ENCODE measurements at places on chromosomes 16 and 17.
A peak's percentile ranks its signal among the peaks of the same experiment; 100 is the strongest.

- no peak for DNase-seq
Measured at GRCh38 chr17:35537601-35538141, at the start of gene SLFN12L. Gene SLFN12L, minus strand, starts transcription at chr17:35537678. Its CDS starts 15,314 bp downstream, at chr17:35522364.

GRCh38 chr16:67259705-67260104 lies 10.9 kb downstream of the SLC9A5 start:
- DNase-seq = no peak

GRCh38 chr16:21150375-21151001 lies at the start of gene DNAH3:
Gene DNAH3, minus strand, starts transcription at chr16:21150846. Its CDS starts 527 bp downstream, at chr16:21150319.
- no peak for DNase-seq

DNA sequence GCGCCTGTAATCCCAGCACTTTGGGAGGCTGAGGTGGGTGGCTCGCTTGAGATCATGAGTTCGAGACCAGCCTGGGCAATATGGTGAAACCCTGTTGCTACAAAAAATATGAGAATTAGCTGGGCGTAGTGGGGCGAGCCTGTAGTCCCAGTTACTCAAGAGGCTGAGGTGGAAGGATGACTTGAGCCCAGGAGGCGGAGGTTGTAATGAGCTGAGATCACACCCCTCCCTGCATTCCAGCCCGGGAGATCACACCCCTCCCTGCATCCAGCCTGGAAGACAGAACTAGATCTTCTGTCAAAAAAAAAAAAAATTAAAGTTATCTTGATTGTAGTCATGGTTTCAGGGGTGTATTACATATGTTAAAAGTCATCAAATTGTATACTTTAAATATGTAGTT lies 26.8 kb upstream of the GLG1 start:
- no peak for DNase-seq

GRCh38 chr17:52420555-52421078 lies 262.1 kb upstream of the CA10 start:
- DNase-seq = no peak

DNA sequence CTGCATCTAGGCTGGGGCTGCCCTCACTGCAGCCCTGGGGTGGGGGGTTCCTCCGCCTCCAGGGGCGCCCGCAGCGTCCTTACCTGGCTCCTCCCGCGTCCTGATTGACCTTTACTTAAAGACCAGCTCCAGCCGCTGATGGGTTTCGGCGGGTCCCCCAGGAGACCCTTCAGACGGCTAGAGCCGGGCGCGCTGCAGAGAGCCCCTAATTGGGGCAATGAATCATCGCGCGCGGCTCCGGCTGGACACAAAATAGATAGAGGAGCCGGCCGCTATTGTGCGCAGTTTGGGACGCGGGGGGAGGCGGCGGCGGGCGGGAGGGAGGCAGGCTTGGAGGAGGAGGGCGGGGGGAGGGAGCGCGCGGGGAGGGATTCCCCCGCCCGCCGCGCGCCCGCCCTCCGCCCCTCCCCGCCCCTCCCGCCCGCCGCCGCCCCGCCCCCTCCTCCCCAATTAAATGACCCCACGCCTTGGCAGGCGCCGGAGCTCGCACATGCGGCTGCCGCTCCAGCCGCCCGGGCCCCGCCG lies 56.5 kb upstream of the CIBAR2 start:
- peak; percentile 91 for DNase-seq

GRCh38 chr16:84749072-84749471 lies 49.3 kb downstream of the USP10 start:
- no peak for DNase-seq

- no peak for DNase-seq
Measured at GRCh38 chr16:14148016-14148415, 76.9 kb downstream of the MRTFB start.

DNA sequence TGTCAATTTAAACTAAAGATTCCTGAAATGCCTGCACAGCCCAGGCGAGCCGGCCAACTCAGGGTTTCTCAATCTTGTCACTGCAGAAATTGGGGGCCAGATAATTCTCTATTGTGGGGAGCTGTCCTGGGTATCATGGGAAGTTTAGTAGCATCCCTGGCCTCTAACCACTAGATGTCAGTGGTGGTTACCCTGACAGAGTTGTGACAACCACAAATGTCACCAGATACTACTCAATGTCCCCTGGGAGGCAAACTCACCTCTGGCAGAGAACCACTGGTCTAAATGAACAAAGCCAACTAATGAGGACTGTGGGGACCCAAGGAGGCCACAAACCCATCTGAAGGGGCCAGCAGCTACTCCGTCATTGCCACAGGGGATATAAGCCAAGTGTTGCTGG lies 90.9 kb downstream of the MYH11 start:
- DNase-seq = peak; percentile 68

DNA sequence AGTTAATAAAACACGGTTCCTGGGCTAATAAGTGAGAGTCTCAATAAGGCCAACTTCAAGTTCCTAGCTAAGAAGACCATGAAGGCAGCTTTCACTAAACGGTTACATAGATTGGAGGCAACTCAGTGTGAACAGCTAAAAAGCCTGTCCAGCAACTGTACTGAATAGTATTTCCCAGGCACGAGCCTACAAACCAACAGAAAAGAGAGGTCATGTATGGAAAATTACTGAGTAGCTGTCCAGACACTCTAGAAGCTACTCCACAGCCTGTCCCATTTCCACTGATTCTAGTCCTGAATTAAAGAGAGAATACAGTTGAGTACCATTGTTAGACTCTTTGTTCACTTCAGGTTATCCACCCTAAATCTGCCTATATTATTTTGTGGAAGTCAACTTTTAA lies 36.5 kb upstream of the C17orf78 start:
- no peak for DNase-seq

DNA sequence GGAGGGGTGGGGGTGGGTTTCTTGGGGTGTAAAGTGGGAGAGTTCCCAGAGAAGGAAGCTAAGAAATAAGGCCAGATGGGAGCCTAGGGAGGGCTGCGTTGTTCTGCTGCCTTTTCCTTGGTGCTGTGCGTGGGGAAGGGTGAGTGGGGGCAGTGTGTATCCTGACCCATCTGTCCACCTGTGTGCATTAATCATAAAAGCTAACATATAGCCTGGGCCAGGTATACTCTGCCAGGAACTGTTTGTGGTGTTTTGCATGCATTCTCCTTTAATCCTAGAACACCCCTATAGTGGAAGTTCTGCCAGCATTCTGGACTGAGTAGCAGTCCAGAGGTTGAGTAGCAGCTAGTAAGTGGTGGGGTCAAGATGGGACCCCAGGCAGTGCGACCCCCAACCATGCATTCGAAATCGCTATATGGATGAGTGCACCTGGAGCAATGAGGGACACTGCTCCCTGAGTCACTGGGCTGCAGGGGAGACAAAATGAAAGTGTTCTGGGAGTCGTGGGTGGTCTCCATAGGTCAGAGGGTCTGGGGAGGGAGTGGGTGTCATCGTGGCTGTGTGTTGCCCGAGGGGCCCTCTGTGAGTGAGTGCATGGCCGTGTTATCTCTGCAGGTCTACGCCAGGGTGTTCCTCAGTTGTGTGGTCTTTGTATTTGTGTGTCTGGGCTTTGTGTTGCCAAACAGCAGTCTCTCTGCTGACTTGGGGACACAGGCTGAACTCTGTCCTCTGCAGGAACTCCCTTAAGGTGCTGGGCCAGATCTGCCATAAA lies 1.3 kb downstream of the ERBB2 start:
- peak; percentile 50 for DNase-seq

DNA sequence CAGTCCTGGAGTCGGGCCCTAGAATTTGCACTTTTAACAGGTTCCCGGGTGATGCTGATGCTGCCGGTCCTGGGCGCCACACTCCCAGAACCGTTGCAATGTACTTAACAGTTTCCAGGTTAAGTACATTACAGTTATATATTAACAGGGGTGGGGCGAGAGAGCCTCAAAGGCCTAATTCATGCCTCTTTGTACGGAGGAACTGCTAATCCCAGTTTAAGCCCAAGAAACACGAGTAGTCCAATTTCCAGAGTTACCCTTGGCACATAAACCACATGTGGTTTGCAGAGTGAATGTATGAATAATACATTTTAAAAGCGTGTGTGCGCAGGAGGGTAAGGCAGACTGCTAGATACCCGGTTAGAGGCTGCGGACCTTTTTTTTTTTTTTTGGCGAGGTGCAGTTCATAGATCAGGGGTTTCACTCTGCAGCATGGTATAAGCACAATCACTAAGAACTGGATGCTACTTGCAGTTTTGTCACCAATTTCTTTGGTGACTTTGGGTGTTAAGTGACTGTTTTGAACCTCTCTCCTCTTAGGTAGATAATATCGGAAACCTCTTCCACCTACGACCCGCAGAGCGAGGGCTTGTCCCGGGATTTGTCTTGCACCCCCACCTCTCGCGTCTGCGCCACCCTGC lies 713 bp downstream of the COX11 start:
- DNase-seq = peak; percentile 49

DNA sequence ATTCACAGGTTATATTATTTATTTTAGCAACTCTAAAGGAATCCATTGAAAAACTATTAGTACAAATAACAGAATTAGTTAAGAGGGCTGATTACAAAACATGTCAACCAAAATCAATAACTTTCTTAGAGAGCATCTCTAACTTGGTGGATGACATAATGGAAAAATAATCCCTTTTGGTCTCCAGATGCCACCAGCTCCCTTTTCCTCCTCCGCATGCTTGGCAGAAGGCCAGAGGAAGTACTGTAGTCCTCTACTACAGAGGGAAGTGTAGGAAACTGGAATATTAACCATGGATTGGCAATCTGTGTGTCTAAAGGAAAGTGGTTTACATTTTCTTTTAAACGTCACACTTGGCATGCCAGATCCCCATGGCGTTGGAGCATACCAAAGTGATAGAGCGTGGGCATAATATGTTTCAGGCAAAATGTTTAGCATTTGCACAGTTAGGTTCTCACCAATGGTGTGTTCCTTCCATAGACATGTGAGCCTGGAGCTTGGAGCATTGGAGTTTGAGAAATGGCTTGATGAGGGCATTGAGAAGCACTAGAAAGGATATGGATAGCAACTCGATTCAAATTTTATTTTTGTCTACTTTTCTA lies 106.3 kb downstream of the PRKCB start:
- DNase-seq = no peak

DNA sequence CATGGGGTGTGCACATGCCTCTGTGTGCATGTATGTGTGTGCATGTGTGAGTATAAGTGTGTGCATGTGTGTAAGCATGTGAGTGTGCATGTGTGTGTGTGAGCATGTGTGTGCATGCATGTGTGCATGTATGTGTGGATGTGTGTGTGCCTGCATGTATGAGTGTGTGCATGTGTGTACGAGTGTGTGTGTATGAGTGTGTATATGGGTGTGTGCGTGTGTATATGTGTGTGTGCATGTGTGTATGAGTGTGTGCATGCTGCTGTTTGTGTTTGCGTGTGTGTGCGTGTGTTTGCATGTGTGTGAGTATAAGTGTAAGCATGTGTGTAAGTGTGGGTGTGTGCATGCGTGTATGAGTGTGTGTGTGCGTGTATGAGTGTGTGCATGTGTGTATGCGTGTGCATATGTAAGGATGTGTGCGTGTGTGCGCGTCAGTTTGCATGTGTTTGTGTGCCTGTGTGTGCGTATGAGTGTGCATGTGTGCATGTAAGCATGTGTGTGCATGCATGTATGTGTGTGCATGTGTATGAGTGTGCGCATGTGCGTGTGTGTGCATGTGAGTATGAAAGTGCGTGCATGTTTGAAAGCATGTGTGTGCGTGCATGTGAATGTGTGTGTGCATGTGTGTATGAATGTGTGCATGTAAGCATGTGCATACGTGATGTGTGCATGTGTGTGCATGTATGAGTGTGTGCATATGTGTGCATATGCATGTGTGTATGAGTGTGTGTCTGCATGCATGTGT lies 8.6 kb downstream of the TPSD1 start:
- DNase-seq = no peak

DNA sequence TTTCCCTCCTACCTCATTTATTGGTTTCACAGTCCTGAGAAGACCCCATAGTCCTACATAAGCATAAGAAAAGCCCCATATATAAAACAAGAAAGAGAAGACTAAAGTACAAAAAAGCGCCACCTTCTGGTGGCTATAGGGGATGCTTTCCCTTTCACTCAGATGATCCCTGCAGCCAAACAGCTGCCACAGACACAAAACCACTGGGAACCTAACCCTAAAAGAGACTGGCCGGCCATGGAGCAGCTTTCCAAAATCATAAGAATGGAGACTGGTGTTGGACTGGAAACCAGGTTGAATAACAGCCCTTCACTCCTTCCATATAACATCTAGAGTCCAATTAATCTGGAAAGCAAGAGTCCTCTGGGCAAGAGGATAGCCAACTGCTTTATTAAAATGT lies 11.4 kb downstream of the DYNC1LI2 start:
- DNase-seq = peak; percentile 71

GRCh38 chr17:28315846-28316705 lies 2.9 kb upstream of the TMEM97 start:
- no peak for DNase-seq

- no peak for DNase-seq
Measured at GRCh38 chr17:43573579-43574321, 27.6 kb upstream of the ETV4 start.

DNA sequence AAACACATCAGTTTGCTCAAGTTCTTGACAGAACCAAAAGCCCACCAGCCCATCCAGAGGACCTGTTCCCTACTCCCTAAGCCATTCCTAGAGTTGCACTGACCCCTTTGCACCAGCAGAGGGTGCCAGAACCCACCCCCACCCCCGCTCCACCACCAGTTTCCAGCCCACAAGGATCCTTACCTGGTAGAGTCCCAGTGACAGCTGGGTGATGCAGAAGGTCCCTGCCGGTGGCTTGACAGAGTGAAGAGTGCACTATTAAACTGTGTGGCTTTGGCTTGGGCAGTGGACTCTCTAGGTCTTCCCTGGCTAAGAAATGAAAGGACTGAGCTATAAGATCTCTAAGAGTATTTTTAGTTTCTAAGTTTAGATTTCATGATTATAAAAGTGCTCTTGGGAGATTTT lies 73.3 kb upstream of the MTMR4 start:
- DNase-seq = peak; percentile 86

DNA sequence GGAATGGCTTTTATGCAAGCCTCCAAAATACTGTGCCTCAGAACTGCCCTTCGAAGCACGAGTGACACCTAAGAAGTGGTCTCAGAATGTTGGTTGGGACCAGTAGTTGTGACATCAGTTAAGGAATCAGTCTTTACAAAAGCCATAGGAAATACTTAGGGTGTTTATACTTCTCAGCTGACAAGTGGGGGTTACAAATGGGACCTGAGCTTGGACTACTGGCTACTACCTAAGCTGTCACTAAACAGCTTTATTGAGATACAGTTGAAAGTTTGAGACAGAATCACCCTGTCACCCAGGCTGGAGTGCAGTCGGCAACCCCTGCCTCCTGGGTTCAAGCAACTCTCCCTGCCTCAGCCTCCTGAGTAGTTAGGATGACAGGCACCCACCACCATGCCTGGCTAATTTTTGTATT lies 5.0 kb downstream of the RPL19 start:
- no peak for DNase-seq

GRCh38 chr17:71330099-71330375 lies 790.8 kb upstream of the SOX9 start:
- DNase-seq = no peak

DNA sequence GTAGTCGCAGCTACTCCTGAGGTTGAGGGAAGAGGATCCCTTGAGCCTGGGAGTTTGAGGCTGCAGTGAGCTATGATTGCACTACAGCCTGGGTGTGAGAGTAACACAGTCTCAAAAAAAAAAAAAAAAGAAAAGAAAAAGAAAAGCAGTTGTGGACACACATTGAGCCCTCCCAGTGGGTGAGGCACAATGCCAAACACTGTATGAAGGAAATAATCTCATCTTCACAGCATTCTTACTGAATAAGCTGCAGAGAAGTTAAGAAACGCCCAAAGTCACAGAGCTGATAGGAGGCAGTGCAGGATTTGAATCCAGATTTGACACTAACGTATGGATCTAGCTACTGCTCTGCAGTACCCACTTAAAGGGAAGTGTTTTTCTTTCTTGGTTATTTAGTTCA lies 5.9 kb upstream of the LYZL6 start:
- DNase-seq = no peak

- DNase-seq = no peak
Measured at GRCh38 chr17:58996968-58997367, 109.7 kb downstream of the TRIM37 start.

GRCh38 chr16:7278636-7279035 lies 54.0 kb upstream of the RBFOX1 start:
- no peak for DNase-seq

Data from iPS-NIHi11 (cell line).